ENCODE measurements at places on chromosomes 4 and X.

GRCh38 chr4:170666909-170667308, 577.2 kb upstream of the AADAT start:
- H3K27ac ChIP-seq, result no peak overlapping the region
- no peak overlapping the region for H3K4me3 ChIP-seq
- H3K36me3 ChIP-seq, result no peaks in the 10 kb centered on the region
- no peak for DNase-seq
- H3K27me3 ChIP-seq, result no peaks in the 10 kb centered on the region

DNA sequence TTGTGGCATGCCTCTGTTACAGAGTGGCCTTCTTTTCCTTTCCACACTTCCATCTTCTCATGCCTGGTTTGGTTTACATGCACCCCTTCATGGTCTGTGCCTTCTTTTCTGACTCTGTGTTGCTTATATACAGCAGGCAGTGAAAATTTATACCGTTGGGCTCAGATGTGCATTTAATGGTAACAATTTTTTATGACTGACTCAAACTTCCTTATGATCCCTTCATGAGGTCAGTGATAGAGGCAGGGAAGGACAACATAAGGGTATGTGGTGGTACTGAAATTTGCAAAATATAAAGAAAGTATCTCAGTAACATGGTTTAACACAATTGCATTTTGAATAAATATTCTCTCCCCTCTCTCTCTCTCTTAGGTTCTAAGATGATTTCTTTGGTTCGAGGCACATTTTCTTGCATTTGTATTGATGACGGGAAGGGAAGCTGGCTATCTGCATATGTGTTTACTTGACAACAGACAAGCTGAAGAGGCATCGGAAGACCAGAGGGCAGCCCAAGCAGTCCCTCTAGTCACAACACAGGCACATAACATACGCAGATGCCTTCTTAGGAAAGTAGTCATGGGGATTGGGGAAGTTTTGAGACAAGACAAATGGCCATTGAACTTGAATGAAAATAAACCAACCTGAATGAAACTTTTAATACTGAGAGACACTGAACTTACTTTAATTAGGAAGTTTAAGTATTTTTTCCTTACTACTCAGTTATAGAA, 163.3 kb upstream of the LEF1 start:
- no peak for DNase-seq
- no peak overlapping the region for H3K4me3 ChIP-seq
- no peak overlapping the region for H3K27ac ChIP-seq
- peaks cover 2% of the 10 kb centered on the region for H3K36me3 ChIP-seq

- peaks cover 2% of the 10 kb centered on the region for H3K27me3 ChIP-seq
- DNase-seq, result no peak
- H3K4me1 ChIP-seq, result no peaks in the 10 kb centered on the region
Observed at GRCh38 chr4:163385466-163385865, 41.8 kb downstream of the NPY5R start.

DNA sequence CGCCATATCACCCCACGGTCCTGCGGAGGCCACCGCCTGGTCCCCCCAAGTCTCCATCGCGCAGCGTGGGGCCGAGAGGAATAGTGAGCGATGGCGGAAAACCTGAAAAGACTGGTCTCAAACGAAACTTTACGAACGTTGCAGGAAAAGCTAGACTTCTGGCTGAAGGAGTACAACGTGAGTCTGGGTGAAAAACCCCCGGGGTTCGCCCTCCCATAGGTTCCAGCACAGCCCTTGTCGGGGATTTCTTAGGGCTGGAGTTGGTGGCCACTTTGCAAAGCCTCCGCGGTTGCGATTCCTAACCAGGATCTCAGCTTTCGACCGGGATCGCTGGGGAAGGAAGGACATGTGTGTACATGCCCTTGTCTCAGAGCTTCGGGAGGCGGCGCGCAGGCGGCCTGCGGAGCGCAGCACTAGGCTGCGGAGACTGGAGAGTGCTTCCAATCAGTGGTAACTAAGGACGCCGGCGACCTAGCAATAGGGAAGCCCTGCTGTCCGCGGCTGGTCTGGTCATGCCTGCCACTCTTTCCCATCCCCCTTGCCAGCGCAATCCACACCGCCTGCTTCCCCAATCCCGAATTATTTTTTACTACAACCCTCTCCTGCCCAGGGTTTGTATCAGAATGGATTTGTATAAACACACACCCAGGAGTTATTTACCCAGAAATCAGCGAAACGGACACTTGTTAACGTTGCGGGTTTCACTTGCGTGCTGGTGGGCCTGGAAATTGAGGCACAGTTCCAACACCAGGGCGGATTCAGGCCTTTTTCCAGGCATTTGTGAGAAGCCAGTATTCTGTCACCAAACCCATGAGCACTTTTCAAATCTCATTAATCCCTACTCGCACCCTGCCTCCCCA, 741 bp downstream of the SPATA18 start:
- H3K27me3 ChIP-seq, result peaks cover 75% of the 10 kb centered on the region
- H3K27ac ChIP-seq, result no peak overlapping the region
- DNase-seq, result peak; percentile 31
- H3K36me3 ChIP-seq, result peaks cover 1% of the 10 kb centered on the region

- no peak overlapping the region for H3K27ac ChIP-seq
- DNase-seq, result no peak
- no peak overlapping the region for H3K4me3 ChIP-seq
- peaks cover 4% of the 10 kb centered on the region for H3K4me1 ChIP-seq
Observed at GRCh38 chrX:68983004-68983857, 154.4 kb downstream of the EFNB1 start.

- no peak for DNase-seq
- no peak overlapping the region for H3K27ac ChIP-seq
- no peaks in the 10 kb centered on the region for H3K4me1 ChIP-seq
- no peaks in the 10 kb centered on the region for H3K36me3 ChIP-seq
Observed at GRCh38 chrX:108217876-108218275, 126.3 kb downstream of the ATG4A start.

- H3K36me3 ChIP-seq, result peaks cover 36% of the 10 kb centered on the region
- DNase-seq, result peak; percentile 65
- H3K27ac ChIP-seq, result peak overlapping the region; percentile 51
- H3K4me3 ChIP-seq, result no peak overlapping the region
Observed at GRCh38 chrX:1491851-1492349, 39.2 kb upstream of the ASMTL start.

DNA sequence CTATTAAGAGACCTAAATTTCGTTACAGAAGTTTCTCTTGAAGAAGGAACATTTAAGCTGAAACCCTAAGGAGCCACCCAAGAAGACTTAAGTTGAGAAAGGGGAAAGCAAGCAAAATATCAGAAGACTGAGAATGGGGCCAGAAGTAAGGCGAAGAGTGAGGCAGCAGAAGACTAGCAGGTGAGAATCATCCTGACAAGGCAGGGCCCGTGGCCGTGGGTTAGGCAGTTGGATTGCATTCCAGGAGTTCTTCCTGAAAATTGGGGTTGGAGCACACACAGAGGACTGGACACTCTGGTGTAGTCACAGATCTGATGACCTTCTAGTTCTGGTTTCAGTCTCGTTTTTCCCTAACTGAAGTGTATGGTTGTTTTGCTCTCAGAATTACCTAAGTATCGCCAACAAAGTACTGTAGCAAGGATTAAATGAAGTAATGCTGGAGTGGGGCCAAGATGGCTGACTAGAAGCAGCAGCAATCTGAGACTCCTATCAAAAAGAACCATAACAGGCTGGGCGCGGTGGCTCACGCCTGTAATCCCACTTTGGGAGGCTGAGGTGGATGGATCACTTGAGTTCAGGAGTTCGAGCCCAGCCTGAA, 94.4 kb upstream of the GUCY1A1 start:
- peaks cover 2% of the 10 kb centered on the region for H3K27me3 ChIP-seq
- no peak overlapping the region for H3K27ac ChIP-seq
- no peak overlapping the region for H3K4me3 ChIP-seq

GRCh38 chr4:2755821-2756690, at the start of gene TNIP2:
TSS of gene TNIP2 (minus strand) at chr4:2756336. CDS start at chr4:2756289, 47 bp downstream.
- peaks cover 16% of the 10 kb centered on the region for H3K4me1 ChIP-seq
- H3K27ac ChIP-seq, result peak within 1 kb of the TSS; percentile 83
- H3K36me3 ChIP-seq, result peaks cover 6% of the 10 kb centered on the region
- peak within 1 kb of the TSS; percentile 84 for H3K4me3 ChIP-seq
- peak; percentile 87 for DNase-seq

GRCh38 chr4:15340902-15341732, 86.7 kb upstream of the C1QTNF7 start:
- DNase-seq, result no peak
- H3K36me3 ChIP-seq, result no peaks in the 10 kb centered on the region
- no peak overlapping the region for H3K27ac ChIP-seq
- no peak overlapping the region for H3K4me3 ChIP-seq
- no peaks in the 10 kb centered on the region for H3K4me1 ChIP-seq
- H3K27me3 ChIP-seq, result no peaks in the 10 kb centered on the region

- H3K36me3 ChIP-seq, result no peaks in the 10 kb centered on the region
- H3K27me3 ChIP-seq, result no peaks in the 10 kb centered on the region
- no peak overlapping the region for H3K4me3 ChIP-seq
- no peaks in the 10 kb centered on the region for H3K4me1 ChIP-seq
Observed at GRCh38 chr4:173748353-173748752, 218.3 kb upstream of the HAND2 start.

DNA sequence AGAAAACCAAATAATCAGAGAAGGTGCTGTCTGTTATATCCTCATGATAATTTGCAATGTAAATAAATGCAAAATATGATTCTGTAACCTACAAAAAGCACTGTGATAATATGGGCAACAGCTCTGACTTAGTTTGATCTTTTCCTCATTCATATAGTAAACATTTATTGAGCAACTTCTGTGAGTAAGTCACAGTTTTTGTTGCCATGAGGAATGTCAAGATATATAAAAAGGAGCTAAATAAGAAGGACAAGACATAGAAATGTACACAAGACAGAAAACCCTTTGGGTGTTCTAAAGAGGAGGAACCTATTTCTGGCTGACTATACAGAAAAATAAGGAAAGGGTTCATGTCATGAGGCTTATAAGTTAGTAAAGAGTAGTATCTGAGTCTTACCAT, 44.3 kb downstream of the ARSJ start:
- no peak for DNase-seq
- H3K27ac ChIP-seq, result no peak overlapping the region
- no peak overlapping the region for H3K4me3 ChIP-seq
- no peaks in the 10 kb centered on the region for H3K27me3 ChIP-seq
- H3K36me3 ChIP-seq, result no peaks in the 10 kb centered on the region

DNA sequence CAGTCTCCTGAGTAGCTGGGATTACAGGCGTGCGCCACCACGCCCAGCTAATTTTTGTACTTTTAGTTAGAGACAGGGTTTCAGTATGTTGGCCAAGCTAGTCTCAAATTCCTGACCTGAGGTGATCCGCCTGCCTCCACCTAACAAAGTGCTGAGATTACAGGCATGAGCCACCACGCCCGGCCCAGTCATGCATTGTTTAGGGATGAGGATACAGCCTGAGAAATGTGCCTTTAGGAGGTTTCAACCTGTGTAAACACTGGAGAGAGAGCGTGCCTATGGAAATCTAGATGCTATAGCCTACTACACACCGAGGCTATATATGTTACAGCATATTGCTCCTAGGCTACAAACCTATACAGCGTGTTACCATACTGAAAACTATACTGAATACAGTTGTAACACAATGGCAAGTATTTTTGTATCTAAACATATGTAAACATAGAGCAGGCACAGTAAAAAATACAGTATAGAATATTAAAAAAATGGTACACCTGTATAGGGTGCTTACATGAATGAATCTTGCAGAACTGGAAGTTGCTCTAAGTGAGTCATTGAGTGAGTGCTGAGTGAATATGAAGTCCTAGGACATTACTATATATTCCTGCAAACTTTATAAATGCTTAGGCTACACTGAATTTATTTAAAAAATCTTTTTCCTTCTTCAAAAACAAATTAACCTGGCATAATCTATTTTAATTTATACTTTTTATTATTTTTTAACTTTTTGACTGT, 588.2 kb upstream of the ADGRL3 start:
- no peak overlapping the region for H3K27ac ChIP-seq
- no peak overlapping the region for H3K4me3 ChIP-seq
- H3K27me3 ChIP-seq, result no peaks in the 10 kb centered on the region
- DNase-seq, result no peak

DNA sequence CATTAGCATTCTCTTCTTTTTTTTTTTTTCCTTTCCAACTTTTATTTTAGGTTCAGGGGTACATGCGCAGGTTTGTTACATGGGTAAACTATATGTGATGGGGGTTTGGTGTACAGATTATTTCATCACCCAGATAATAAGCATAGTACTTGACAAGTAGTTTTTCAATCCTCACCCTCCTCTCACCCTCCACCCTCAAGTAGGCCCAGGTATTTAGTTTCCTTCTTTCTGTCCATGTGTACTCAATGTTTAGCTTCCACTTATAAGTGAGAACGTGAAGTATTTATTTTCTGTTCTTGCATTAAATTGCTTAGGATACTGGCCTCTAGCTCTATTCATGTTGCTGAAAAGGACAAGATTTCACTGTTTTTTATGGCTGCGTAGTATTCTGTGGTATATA, 140.8 kb upstream of the PGRMC2 start:
- no peak overlapping the region for H3K4me3 ChIP-seq
- no peaks in the 10 kb centered on the region for H3K4me1 ChIP-seq
- no peaks in the 10 kb centered on the region for H3K36me3 ChIP-seq
- DNase-seq, result no peak
- H3K27me3 ChIP-seq, result no peaks in the 10 kb centered on the region

DNA sequence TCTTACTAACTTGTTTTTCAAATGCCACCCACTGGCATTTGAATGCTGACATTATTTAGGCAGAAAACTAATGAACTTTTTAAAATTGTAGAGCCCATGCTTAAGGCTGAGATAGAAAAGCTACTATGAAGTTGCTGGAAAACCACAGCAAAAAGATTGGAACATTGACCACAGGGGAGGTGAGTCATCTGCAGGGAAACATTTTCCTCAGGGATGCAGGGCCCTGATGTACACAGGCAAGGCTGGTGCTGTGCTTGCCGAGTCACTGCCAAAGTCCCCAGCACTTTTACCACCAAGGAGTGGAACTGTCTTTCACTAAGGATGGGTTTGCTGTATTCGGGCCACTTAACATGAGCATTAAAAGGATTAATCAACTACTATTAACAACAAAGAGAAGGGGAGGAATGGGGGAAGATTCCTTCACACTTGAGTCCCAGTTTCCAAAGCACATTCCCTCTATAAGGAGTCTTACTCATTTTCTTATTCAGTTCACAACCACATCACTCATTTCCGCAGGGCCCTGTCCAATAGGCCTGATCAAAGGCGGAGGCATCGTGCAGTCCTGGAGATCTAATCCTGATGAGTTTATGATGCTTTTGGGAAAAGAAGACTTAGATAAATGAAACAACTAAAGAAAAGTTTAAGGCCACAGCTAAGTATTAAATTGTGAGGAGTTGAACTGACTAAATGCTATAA, 202.9 kb upstream of the NPY2R start:
- no peaks in the 10 kb centered on the region for H3K27me3 ChIP-seq
- no peak overlapping the region for H3K27ac ChIP-seq
- H3K4me3 ChIP-seq, result no peak overlapping the region
- H3K4me1 ChIP-seq, result no peaks in the 10 kb centered on the region
- no peaks in the 10 kb centered on the region for H3K36me3 ChIP-seq

DNA sequence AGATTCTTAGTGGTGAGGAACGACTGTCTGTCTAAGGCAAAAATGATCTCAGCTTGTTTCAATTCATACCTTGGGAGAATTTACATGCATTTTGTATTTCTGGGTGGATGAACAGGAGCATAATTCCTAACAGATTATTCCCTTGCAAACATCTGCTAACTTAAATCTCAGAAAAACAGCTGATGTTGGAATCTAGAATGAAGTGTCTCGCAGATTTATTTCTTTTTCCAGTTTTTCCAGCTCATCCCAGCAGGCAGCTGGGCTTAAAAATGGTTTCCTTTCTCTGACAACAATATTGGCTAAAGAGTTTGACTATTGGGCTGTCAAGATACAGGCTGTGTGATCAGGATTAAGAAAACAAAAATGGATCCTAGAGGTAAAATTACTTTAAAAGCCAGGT, 1.1 kb downstream of the LNX1 start:
- no peak overlapping the region for H3K4me3 ChIP-seq
- no peaks in the 10 kb centered on the region for H3K36me3 ChIP-seq
- H3K27me3 ChIP-seq, result peaks cover 39% of the 10 kb centered on the region
- no peaks in the 10 kb centered on the region for H3K4me1 ChIP-seq
- no peak overlapping the region for H3K27ac ChIP-seq
- DNase-seq, result no peak

All from activated naive CD8-positive, alpha-beta T cell treated with anti-CD3 and anti-CD28 coated beads, Interleukin-2, amount 10 ng/mL, durations not matched to agents 7 days and 5 days (primary cell).